ENCODE measurements at places on chromosomes 5 and 9.

DNA sequence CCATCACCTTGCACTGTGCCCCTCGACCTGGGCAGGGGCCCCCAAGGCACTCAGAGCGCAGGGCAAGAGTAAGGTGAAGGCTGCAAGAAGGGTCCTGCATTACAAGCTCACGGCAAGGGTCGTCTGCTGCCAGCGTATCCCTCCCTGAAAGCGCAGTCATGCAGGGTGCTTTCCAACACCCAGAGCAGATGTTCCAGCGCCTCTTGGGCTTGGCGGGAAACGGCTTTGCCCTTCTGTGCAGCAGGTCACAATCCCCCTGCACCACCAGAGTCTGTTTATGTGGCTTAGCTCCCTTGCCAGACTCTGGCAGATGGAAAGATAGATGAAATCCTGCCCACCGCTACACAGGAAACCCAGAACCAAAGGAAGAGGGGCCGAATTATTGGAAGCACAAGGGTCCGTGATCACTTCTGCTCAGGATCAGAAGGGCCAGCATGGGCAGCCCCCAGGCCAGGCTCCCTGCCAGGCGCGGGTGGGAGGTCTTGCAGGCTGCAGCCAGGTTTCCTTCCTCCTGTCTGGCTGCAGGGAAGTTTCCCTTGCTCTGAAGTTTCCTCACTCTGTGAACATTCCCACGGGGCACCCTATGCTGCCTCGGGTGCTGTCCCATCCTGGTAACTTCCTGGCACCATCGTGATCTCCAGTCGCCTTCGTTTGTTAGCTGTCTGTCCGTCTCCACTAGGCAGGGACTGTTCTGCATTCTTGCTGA is 132.2 kb downstream of the ZNF354C start:
- DNase-seq, result no peak

DNA sequence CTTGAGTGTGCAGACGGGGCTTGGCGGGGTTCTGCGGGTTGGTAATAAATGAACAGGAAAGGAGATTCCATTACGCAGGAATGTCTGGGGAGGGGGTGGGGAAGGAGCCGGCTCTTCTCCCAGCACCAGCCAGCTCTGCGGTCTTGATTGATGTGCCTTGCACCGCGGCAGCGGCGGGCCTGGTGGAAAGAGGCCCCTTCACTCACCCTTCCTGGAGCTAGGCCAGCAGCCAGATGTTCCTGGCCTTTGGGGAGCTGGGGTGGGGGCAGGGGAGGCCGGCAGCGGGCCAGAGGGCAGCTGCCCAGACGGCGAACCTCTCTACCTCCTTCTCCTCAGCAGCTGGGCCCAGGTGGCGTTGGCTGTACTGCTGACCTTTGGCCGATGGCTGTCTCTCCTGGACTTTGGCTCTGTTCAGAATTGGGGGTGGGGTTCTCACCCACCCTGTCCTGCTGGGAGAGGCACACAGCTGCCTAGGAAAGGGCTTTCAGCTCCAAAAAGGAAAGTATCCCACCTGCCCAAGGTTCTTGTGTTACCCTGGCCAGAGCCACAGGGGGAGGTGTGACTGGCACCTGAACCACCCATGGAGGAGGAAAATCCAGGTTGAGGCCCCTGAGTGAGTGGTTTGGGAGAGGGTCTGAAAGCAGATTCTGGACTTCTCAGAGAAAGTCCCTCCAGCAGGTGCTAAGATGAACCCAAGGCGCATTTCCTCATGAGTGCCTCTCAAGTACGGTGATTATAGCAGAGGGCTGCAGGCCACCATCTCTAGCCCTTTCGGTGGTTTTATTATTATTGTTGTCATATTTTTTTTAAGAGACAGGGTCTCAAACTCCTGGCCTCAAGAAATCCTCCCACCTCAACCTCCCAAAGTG is 58.0 kb upstream of the SYNPO start:
- DNase-seq, result no peak

GRCh38 chr9:99531313-99531712 is 290.4 kb upstream of the NR4A3 start:
- DNase-seq, result no peak

- no peak for DNase-seq
These were observed 247.4 kb upstream of the RASA1 start for GRCh38 chr5:87020099-87020934.

GRCh38 chr9:102669220-102669619 is 325.9 kb upstream of the CYLC2 start:
- no peak for DNase-seq

- DNase-seq, result peak; percentile 95
These were observed 277.0 kb downstream of the SMARCA2 start for GRCh38 chr9:2291980-2292704.

GRCh38 chr9:78899006-78899405 is 602.1 kb downstream of the PSAT1 start:
- no peak for DNase-seq

- no peak for DNase-seq
These were observed 138.4 kb downstream of the DOCK8 start for GRCh38 chr9:353077-353476.

DNA sequence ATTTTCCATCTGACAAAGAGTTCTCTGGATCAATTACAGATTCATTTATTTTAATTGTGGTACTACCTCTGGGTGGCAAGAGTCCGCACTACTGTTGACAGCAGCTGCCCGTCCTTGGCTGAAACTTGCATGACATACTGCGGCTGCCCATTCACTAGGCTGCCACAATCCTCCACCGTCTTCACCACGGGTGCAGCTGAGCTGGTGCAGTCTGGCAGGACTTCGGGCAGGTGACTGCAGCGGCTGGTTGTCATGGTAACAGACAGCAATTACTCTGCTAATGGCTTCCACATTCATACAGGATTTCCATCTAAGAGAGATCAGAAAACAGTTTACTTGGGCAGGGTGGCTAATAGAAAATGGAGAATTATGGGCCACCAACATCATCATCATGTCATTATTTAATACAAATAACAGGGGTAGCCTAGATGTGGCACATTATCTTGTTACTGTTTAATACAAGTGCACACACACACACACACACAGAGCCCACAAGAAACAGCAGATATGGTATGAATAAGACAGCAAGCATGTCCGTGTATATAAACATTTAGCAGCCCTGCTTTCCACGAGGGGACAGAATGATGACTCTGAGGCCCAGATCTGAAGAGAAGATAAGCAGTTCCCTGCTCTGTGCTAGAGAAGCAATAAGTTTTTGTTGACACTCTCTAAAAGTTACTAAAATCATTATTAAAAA is 112.3 kb downstream of the MARCHF3 start:
- peak; percentile 82 for DNase-seq

- no peak for DNase-seq
These were observed 49.1 kb upstream of the EXOC3 start for GRCh38 chr5:393846-394275.

DNA sequence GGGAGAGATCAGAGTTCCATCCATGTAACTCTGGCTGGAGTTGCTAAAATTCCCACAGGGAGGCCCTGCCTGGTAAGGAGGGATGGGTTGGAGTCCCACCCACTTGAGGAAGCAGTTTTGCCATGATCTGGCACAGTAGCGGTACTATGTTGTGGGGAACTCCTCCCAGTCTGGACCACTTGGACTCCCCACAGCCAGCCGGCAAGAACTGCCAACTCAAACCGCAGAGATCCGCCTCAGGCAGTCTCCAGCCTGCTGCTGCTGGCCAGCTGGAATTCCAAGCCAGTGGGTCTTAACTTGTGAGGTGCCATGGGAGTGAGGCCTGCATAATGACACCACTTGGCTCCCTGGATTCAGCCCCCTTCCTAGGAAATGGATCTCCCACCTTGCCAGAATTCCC is 151.9 kb downstream of the NDUFS4 start:
- DNase-seq, result no peak

GRCh38 chr9:37381094-37381741 is 41.3 kb upstream of the GRHPR start:
- DNase-seq, result no peak

GRCh38 chr9:124197177-124198095 is 60.3 kb upstream of the NEK6 start:
- no peak for DNase-seq

GRCh38 chr9:128786681-128787601 is at the start of gene TBC1D13:
Gene TBC1D13, plus strand, starts transcription at chr9:128787253. Its CDS starts 101 bp downstream, at chr9:128787354.
- peak; percentile 81 for DNase-seq

GRCh38 chr5:83000428-83000827 is 76.8 kb downstream of the TMEM167A start:
- DNase-seq, result no peak

- no peak for DNase-seq
These were observed 49.1 kb downstream of the LRSAM1 start for GRCh38 chr9:127500399-127500798.

DNA sequence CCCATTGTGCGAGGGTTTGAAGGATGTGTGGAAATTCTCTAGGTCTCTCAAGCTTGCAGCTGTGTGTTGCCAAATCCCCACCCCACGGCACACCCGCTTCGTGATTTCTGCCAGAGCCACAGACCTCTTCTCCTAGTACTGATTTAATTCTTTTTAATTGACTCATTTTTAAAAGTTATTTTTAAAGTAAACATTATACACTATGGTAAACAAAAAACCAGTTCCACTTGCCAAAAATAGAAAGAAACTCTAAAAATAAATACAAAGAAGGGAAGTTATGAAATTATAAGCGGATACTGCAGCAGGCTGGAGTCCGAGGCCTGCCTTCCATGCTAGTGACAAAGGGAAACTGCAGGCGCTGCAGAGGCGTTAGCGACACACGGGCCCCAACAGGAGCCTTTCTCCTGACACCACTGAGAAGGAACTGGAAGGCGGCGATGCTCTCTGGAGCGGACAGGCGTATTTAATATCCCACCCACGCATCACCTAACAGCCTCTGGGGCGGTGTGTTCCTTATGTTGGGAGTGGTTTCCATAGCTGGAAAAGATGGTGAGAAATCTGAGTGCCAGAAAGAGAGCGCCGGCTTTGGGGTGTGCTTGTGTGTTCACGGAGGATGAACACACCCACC is 122.5 kb downstream of the COL23A1 start:
- DNase-seq, result no peak

GRCh38 chr9:126985870-126986498 is 71.4 kb downstream of the RALGPS1 start:
- peak; percentile 45 for DNase-seq

DNA sequence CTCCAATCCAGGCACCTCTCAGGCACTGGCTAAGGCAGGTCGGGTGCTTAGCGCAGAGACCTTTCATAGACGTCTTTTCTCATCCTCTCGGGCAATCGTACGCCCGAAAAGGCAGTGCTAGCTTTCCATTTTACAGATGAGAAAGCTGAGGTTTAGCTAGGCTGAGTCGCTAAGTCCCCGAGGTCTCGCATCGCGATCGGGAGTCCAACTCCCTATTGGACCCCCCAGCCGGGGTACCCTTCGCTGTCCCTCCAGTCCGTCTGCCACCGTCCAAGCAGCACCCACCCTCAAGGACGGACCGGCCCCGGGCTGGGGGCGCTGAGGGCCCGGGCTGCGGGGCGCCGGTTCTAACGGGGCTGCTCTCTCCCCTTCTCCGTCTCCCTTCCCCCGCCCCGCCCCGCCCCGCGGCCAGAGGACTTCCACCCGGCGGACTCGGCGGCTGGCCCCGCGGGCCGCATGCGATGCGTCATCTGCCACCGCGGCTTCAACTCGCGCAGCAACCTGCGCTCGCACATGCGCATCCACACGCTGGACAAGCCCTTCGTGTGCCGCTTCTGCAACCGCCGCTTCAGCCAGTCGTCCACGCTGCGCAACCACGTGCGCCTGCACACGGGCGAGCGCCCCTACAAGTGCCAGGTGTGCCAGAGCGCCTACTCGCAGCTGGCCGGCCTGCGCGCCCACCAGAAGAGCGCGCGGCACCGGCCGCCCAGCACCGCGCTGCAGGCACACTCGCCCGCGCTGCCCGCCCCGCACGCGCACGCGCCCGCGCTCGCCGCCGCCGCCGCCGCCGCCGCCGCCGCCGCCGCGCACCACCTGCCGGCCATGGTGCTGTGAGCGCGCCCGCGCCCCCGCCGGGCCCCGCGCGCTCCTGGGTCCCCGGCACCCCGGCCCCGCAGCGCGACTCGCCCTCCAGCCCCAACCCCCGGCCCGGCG is 12.5 kb upstream of the EXOSC2 start:
- DNase-seq, result peak; percentile 71

- DNase-seq, result no peak
These were observed 26.5 kb downstream of the POLK start for GRCh38 chr5:75538211-75538610.

GRCh38 chr5:66353186-66353585 is 209.1 kb downstream of the SREK1 start:
- DNase-seq, result no peak

GRCh38 chr5:173774271-173774761 is 113.8 kb upstream of the CPEB4 start:
- DNase-seq, result no peak

GRCh38 chr9:138071731-138072130 is 194.1 kb downstream of the CACNA1B start:
- DNase-seq, result no peak

DNA sequence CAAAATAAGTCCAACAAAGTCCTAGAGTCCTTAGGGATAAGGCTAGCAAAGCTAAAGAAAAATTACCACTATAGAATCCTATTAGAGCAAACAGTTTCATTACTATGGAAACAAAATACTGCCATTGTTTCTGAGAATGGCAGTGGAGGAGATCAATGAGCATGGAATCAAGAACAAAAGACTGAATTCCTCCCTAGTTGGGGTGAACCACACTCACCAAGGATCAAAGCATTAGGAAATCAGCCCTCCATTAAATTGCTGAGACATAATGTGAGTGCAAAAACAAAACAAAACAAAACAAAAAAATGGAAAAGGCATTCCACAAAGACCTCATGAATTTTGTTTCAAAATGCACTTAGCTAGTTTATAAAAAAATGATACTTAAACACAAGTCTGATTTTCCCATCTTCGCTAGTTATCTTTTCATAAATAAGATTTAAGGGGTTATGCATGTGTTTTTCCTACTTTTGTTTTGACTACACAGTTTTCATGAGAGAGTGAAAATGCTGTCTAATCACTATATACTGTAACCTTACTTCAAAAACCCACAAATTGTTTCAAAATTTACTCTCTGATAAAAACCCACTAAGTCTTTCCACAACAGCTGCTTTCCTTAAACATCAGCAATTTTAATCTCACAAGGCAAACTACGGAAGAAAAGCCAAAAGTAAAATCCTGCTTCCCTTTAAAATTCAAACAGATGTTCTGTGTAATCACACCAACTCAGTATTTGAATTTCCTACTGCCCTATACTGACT is 9.7 kb downstream of the SERINC5 start:
- no peak for DNase-seq

DNA sequence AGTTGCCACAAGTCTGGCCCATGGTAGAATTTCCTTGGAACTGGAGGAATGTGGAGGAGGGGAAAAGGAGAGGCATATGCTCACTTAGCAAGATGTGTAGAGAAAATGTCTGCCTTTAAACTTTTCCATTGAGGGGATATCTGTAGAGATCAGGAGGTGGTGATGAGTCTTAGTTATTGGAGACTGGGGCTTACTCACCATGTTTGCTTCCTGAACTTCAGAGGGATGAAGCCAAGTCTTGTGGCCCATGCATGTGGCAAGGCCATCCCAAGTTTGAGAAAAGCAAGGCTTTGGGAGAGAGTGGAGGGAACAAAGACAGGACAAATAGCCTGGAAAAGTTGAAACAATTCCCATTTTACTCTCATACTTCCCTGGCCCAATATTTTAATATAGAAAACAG is 124.5 kb downstream of the GDNF start:
- no peak for DNase-seq

DNA sequence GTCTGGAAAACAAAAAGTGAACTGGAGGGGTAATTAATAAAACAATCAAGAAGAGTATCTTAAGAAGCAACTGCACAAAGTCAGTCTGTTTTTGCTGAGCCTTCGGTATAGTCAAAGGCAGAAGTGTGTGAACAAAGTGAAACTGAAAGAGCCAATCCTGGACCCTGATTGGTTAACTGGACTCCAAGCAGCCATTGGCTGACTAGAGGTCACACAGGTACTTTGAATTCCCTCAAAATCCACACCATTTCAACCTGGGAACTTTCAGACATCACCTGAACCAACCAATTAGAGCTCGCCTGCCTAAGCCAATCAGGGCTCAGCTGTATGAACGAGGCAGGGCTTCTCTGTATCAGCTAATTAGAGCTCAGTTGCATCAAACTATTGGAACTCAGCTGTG is 286.7 kb downstream of the TLE4 start:
- no peak for DNase-seq

Data from NCI-H1092 treated with DMSO at 0.1 percent for 48 hours (cell line).